ENCODE measurements at places on chromosomes 2 and 18.

GRCh38 chr2:240812301-240812680, 7.7 kb downstream of the KIF1A start:
- no peak for DNase-seq

DNA sequence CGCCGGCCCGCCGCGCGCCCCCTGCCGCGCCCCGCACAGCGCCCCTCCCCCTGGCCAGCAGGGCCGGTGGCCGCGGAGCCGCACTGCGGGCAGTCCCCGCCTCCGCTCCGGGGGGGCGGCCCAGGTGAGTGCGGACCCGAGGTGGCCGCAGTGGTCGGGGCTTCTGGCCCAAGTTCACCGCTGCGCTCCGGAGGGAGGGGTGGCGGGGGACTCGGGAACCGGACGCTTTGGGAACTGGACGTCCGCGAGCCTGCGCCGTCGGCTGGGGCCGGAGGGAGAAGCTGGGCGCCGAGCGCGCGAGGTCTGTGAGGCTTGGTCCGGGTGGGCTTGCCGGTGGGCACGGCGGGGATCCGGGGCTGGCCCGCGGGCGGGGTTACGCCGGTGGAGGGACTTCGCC, 591 bp upstream of the LDLRAD4 start:
- no peak for DNase-seq

DNA sequence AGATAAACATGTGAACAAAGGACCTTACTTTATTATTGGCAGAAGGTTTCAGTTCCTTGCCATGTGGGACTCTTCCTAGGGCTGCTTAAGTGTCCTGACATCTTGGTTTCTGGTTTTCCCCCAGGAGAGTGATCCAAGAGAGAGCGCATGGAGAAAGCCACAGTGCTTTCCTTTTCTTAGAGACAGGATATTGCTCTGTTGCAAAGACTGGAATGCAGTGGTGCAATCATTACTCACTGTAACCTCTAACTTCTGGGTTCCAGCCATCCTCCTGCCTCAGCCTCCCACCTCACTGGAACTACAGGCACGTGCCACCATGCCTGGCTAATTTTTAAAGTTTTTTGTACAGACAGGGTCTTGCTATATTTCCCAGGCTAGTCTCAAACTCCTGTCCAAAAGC, 38.1 kb upstream of the TCF7L1 start:
- no peak for DNase-seq

DNA sequence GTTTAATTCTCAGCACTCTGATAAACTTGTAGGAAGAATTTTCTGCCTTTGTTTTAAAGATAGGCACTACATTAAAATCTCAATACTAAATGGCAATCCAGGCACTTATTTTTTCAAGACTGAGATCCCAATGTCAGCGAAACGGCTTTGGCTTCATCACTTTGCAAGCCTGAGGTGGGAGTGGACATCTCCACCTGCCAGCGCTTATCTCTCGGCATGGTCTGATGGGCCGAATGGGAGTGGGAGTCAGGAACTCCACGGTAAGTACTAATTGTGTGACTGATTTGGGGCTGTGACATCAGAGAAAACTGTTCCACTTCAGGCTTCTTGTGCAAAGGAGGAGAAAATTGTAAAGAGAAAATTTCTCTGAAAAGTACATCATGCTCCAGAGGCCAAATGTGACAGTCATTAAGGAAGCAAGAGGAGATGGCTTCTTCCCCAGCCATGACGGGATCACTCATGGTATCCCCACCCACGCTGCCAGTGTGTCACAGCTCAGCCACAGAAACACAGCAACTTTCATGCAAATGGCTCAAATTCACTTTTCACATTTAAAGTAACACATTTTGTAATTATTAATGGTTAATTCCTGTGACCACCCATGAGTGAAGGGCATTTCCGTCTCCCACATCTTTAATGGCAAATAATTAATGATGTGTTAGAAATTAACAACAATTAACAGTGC, 385.5 kb upstream of the HNRNPA3 start:
- no peak for DNase-seq

- no peak for DNase-seq
These were observed 435.4 kb downstream of the EIPR1 start for GRCh38 chr2:2942225-2942624.

GRCh38 chr2:56985609-56986008, 801.8 kb downstream of the CCDC85A start:
- DNase-seq = no peak

- DNase-seq = no peak
These were observed 38.2 kb upstream of the FAM136A start for GRCh38 chr2:70340075-70340474.

DNA sequence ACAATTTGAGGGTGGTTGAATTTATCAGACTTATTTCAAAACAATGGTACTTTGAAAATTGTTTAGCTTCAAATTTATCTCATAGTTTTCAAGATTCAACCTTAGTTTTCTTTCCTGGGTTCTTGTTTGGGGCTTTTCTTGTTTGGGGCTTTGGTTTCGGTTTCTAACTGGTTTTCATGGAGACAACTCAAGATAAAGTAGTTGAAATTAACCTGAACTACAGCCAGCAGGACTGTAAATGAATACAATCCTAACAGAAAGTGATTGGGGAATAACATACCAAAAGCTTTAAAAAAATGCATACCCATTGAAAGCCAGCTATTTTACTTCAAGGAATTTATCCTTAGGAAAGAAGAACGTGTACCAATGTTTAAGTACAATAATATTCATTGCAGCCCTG, 133.5 kb upstream of the SLC14A2 start:
- DNase-seq = no peak

- no peak for DNase-seq
These were observed 5.2 kb downstream of the APCDD1 start for GRCh38 chr18:10459587-10459986.

DNA sequence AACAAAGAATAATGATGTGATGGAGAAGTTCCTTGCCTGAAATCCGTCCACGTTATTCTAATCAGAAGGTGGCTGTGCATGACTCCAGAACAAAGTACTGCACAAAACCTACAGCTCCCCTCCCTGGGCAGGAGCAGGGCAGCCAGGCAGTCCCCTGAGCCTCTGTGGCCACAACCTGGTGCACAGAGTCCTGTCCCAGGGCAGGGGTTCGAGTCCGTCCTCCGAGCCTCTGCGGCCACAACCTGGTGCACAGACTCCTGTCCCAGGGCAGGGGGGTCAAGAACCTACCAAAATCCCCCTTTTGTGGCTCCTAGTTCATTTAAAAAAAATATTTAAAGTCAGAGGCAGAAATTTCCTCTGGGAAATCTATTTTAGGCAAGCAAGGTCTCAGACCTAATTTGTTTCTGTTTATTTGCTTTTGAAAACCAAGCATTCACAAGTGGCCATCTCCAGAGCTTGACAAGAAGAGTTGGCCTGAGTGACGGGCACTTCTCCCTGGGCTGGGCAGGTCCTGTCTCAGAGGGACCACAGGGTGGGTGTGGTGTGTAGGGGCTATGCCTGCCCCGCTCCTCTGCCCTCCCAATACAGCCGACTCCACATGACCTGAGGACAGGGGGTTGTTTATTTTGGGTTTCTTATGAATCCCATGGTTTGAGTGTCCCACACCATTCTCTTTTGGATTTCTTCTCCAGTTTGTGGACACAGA, 255.9 kb upstream of the PXDN start:
- no peak for DNase-seq

- DNase-seq = no peak
These were observed 38.2 kb upstream of the ACTR3 start for GRCh38 chr2:113851640-113852039.

- DNase-seq = no peak
These were observed 45.3 kb downstream of the CD28 start for GRCh38 chr2:203751685-203752271.

DNA sequence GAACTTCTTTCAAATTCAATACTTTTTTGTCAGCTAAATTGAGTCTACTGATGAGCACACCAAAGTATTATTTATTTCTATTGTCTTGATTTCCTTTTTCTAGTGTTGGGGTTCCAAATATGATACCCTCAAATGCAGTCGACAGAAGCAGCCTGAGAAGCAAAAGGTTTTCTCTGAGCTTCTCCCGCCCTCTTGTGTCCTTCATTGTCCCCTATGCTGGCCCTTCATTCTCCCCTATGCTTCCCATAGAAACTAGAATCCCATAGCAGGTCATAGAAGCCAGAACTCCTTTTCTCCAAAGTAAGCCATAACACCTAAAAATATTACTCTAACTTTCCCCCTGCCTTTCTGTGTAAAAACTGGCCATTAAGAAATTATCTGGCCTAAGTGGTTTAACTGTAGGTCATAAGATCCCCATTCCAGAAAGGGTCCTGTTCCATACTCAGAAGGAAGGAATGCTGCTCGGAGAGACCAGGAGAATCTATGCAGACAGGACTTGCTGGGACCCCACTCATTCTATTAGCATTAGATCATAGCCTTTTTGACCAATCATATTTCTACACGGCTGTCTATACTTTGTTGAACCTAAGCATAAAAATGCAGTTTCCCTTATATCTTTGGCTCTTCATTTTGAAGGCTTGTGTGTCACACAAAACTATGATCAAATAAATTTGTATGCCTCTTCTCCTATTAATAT, 764.6 kb upstream of the PKDCC start:
- DNase-seq = no peak

GRCh38 chr2:143981428-143981827, 538.5 kb downstream of the ZEB2 start:
- no peak for DNase-seq

DNA sequence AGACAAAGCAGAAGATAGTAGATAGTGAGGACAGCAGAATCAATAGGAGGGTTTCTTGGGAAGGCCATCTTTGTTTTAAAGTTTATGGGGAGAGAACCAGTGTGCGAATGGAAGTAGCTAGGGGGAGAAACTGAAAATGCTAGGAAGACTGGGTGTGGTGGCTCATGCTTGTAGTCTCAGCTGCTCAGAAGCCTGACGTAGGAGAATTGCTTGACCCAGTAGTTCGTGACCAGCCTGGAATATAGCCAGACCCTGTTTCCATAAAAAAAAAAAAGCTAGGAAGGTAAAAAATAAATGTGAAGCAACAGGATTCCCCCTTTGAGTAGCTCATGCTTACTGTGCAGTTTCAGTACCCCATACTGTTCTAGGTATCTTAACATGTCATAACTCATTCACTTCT, 19.2 kb upstream of the DRC1 start:
- DNase-seq = no peak

DNA sequence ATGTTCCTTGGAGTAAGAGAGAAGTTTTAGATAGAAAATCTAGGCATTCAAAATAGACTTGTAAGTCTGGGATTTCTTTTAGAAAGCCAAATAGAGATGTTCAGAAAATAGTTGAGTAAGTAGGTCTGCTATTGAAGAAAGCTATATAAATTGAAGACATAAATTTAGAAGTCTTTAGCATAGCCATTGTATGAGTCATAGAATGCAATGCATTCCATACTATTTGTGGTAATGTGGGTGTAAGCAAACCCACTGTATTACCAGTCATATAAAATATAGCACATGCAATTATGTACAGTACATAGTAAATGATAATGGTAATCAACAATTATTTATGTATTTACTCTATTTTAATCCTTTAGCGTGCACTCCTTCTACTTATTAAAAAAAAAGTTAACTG, 14.1 kb downstream of the MC4R start:
- DNase-seq = no peak

DNA sequence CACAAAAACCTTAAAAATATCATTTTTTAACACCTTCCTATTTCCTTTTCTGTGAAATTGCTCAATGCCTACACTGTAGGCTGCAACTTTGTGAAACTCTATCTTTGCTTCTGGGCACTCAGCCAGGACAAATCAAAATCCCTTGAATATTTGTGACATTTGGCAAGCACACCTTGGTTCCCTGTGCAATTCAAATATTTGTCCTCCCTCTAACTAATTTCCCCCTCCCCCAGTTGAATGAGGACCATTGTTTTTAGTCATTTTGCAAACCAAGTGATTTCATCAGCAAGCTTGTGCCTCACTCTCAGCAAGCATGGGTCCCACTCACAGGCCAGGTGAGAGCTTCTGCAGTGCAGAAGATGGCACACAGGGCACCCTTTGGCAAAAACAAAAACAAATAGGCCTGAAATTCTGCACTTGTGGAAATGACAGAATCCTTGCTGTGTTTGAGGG, 541.5 kb downstream of the CNTNAP5 start:
- no peak for DNase-seq

DNA sequence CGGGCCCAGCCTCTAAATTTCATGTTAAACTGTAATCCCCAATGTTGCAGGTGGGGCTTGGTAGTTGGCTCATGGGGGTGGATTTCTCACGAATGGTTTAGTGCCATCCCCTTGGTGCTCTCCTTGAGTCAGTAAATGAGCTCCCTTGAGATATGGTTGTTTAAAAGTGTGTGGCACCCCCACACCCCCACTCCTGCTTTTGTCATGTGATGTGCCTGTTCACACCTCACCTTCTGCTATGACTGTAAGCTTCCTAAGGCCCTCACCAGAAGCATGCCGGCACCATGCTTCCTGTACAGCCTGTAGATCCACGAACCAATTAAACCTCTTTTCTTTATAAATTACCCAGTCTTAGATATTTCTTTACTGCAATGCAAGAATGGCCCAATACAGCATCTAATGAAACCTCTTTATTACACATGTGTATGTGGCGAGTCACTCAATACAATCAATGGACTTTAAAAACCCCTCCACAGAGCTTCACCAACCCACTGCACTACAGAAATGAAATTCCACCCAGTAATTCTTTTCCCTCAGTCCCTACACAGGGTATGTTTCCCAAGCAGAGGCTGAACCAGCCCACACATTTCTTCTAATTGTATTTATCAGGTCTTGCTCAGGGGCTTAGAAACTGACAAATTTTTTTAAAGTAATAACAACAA, 47.3 kb downstream of the WDFY1 start:
- DNase-seq = no peak

DNA sequence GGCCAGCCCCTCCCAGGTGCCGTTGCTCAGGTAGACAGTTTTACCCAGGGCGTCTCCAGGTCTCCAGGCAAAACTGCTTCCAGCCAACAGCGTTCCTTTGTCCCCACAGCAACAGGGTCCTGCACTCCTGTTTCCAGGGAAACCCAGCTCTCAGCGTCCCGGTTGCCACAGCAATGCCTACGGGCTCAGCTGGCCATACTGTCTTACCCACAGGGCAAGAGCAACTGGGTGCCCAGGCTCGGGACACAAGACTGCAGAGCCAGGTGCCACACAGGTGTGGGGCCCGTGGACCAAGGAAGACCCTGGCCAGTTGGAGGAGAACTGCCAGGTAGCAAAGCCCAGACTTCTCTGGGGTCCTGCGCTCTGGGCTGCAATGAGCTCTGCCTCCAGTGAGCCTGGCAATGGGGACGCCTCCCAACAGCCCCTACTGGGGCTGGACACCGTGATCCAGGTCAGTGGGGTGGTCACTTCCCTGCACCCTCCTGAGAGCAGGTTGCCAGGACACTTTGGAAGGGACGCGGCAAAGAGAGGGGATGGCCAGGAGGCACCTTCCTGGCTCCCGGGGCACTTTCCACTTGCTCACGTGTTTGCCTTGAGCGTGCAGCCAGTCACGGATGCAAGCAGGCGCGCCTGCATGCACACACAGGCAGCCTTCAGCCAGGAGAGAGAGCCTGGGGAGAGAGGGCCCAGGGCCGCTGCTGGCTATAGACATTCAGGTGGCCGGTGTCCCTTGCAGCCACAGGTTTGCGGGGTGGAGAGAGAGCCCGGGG, at the start of gene CROCC2:
CROCC2 (plus strand) TSS at position 196 of the 770 bp plus-strand sequence; CDS start at position 374, 178 bp downstream.
- DNase-seq = no peak
